Left hindlimb (tissue), 1 donor: ENCODE measurements at places on chromosomes 7 and 10.

DNA sequence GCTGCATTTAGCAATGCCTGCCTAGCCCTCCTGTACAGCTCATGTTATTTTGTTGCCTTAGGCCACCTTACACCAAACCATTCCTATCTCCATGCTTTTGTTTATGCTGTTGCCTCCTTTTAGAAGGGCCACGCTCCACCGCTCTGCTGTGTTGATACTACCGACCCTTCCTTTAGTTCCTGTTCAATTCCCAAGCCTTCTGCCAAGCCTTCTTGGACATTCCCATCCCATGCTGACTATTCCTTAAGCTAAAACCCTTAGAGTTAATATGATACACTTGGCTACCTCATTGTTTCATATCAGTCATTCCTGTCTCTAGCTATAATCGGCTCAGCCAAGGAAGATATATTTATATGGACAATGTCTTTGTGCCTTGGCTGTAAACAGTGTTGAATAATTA, 705.5 kb downstream of the LRMDA start:
- no peak for DNase-seq

GRCh38 chr7:139773371-139773770, 4.4 kb downstream of the HIPK2 start:
- no peak for DNase-seq

- DNase-seq, result no peak
Observed at GRCh38 chr7:139330333-139331030, 10.7 kb upstream of the FMC1 start.

DNA sequence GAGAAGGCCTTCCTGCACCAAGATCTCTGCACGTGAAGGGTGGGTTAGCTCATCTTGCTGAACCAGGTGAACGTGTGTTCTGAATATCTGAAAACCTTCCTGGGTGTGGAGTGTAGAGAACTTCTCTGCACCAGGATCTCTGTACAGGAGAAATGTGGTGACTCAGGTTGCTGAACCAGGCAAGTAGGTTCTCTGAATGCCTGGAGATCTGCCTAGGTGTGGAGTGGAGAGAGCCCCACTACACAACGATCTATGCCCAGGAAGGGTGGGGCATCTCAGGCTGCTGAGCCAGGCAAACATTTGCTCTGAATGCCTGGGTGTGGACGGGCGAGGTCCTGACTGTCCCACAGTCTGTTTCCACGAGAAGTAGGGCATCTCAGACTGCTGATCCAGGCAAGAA, 1002.3 kb upstream of the KCND2 start:
- DNase-seq, result no peak

GRCh38 chr10:86801995-86802394, 45.6 kb downstream of the BMPR1A start:
- DNase-seq, result no peak

DNA sequence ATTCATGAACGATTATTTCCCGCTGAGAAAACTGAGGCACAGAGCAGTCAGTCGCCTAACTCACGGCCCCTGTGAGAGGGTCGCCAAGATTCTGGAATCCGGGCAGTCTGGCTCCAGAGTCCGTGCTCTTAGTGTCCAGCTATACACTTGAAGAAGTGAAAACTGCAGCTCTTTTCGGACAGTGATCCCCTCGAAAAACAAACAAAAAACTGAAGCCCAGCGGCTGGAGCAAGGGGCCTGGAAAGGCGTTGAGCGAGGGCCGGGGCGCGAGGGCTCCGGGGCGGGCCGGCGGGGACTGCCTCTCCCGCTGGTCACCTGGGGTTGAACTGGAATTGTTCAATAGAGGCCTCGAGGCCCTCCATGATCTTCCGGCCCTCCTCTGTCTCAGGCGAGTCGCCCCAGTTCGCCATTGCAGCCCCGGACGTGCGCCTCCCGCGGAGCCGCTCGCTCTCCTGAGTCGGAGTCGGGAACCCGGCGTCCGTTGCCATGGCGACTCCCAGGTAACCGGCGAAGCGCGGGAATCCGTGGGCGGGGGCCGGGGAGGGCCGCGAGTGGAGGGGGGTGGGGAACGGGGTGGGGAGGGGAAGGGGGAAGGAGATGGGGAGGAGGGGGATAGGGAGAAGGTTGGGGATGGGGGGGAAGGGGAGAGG, 881 bp downstream of the C10orf67 start:
- DNase-seq, result peak; percentile 59

DNA sequence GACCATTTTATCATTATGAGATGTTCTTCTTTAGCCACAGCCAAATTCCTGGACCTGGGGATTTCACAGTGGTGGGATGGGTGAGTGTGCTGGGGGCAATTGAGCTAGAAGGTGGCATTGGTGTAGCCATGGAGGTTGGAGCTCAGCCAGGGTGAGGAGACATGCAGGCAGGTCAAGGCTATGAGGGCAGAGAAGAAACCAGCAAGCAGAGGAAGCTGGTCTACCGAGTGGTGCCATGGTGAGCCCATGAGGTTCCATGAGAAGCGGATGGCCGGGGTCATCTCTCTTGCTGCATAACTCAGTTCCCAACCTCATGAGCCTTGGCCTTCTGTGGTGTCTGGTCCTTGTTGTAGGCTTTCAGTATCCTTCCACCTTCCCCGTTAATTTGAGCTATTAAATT, 91.4 kb downstream of the CARD11 start:
- no peak for DNase-seq

GRCh38 chr10:96586419-96587263, at the start of gene TM9SF3:
Gene TM9SF3 (minus strand): TSS chr10:96587012. CDS start chr10:96586835, 177 bp downstream.
- DNase-seq, result peak; percentile 93

- peak; percentile 86 for DNase-seq
Observed at GRCh38 chr10:86953747-86954680, 3.4 kb downstream of the MMRN2 start.

DNA sequence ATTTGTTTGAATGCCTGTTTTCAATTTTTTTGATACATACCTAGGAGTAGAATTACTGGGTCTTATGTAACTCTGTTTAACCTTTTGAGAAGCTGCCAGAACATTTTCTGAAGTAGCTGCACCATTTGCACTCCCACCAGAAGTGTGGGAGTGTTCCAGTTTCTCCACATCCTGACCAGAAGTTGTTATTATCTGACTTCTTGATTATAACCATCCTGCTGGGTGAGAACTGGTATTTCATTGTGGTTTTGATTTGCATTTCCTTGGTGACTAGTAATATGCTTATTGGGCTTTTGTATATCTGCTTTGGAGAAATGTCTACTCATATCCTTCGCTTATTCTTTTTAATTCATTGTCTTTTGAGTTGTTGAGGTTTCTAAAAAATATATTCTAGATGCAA, 117.2 kb upstream of the GLCCI1 start:
- no peak for DNase-seq

GRCh38 chr7:5424749-5425506, 1.3 kb upstream of the TNRC18 start:
- DNase-seq, result peak; percentile 87

- no peak for DNase-seq
Observed at GRCh38 chr10:15442056-15442455, 71.0 kb upstream of the FAM171A1 start.

DNA sequence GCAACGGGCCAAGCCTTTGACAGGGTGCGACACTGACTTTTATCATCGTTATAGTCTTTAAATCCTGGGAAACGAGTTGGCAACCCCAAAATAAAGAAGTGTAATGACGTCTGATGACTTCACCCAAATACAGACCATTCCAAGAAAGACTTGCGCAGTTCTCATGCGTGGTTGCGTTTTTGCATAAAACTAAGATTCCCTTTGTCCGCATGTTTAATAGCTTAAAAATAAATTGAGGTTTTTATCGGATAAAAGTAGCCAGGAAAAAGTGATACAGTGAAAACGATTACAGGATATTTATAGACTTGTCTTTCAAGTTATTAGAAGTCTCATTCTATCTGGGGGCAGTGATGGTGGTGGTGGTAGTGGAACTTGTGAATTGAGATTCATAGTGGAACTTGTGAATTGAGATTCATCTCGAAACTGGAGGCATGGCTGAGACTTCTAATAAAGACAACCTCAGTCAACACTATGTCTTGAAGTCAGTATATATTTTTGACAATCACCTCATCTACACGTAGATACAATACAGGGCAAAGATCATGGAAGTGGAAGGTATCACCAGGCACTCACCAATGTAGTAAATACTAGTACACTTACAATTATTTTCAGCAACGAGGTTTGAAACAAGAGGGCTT, 1.2 kb upstream of the NAMPT start:
- no peak for DNase-seq

GRCh38 chr7:117669818-117670217, 190.0 kb downstream of the CFTR start:
- no peak for DNase-seq

DNA sequence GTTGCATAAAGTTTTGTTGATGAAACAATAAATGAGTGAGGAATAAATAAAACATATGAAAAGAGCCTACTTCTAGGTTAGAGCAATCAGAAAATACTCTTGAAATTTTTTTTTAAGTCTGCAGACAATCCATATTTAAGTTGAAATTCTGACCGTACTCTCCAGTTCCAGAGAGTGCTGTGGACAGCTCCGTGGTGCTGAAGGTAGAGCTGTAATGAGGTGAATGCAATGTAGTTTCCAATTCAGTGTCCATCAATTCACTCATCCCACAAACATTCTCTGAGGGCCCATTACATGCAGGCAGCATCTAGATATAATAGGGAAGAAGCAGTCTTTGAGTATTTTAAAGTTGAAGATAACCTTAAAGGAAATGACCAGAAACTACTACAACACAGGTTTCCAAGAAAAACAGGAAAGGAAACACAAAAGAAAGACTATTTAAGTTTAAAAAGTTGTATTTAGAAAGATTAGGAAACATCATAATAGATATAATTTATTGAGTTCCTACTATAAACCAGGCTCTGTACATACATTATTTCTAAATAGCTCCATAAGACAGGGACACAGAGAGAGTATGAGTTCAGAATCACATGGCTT, 44.0 kb upstream of the CRTAC1 start:
- DNase-seq, result no peak

GRCh38 chr10:1159131-1160061, 103.2 kb downstream of the WDR37 start:
- no peak for DNase-seq

GRCh38 chr7:107946451-107946850, 55.5 kb downstream of the DLD start:
- no peak for DNase-seq

- no peak for DNase-seq
Observed at GRCh38 chr7:130342701-130343380, 1.8 kb upstream of the CPA5 start.

GRCh38 chr7:67525588-67525987, 529.0 kb downstream of the TYW1 start:
- DNase-seq, result no peak
